ENCODE measurements at places on chromosomes 16 and 17. TPM values are rescaled to one million over a fixed set of nuclear protein-coding genes. Genes with fewer than 3 reads are reported as not detected.

Gene RNF222
- total RNA-seq: not detected

Gene TVP23A
- total RNA-seq: 0.05 TPM

Gene CACNG3
- total RNA-seq: not detected

Gene SLC38A8
- total RNA-seq: not detected

Gene SLFN14
- total RNA-seq: not detected

Gene TMEM92
- 1.5 TPM for total RNA-seq

Gene TEX14
- total RNA-seq: 0.09 TPM

Gene NOXO1
- total RNA-seq: 0.21 TPM

Gene GAST
- total RNA-seq: not detected

Gene FZD2
- 0.53 TPM for total RNA-seq

Gene RARA
- 35.1 TPM for total RNA-seq

Gene TUBB3
- total RNA-seq: 3.7 TPM

Gene PERCC1
- total RNA-seq: not detected

Gene CCDC78
- total RNA-seq: 8.3 TPM

Gene ARL17B
- 15.6 TPM for total RNA-seq

Gene DCTPP1
- total RNA-seq: 128 TPM

Gene HSF5
- total RNA-seq: 1.5 TPM

Gene SSTR5
- not detected for total RNA-seq

Gene KRT15
- not detected for total RNA-seq

Gene RAB11FIP4
- 20.8 TPM for total RNA-seq

Gene HID1
- total RNA-seq: 0.37 TPM

Gene C17orf78
- not detected for total RNA-seq

Gene KRTAP3-1
- total RNA-seq: not detected

Gene GPR179
- total RNA-seq: not detected

Gene ZPBP2
- total RNA-seq: not detected

Gene RUNDC3A
- 0.16 TPM for total RNA-seq

Gene CLUH
- 130 TPM for total RNA-seq

Gene MYO15A
- 0.64 TPM for total RNA-seq

Gene NOS2
- not detected for total RNA-seq

Gene KIF2B
- not detected for total RNA-seq

Gene TRAPPC1
- total RNA-seq: 190 TPM

Gene TP53TG3F
- total RNA-seq: not detected

Gene RHBDL3
- total RNA-seq: 0.11 TPM

Gene DOC2B
- 0.30 TPM for total RNA-seq

Gene NPW
- 5.1 TPM for total RNA-seq

Gene CDH8
- total RNA-seq: not detected

Gene CCL16
- not detected for total RNA-seq

Gene IRF8
- 37.8 TPM for total RNA-seq

Gene CASKIN1
- 1.0 TPM for total RNA-seq

Gene SHPK
- total RNA-seq: 19.5 TPM

Gene TIGD7
- 3.6 TPM for total RNA-seq

Gene PHLPP2
- total RNA-seq: 15.8 TPM

Gene ABCC6
- not detected for total RNA-seq

Gene HOXB6
- total RNA-seq: 0.62 TPM

Gene CA7
- total RNA-seq: 0.59 TPM

Gene ACSM3
- total RNA-seq: 3.9 TPM

Gene MARVELD3
- total RNA-seq: not detected

Gene CTRB1
- total RNA-seq: not detected

Measured in activated T-helper 2 cell treated with anti-CD3 and anti-CD28 coated beads, Interferon-gamma antibody, Interleukin-2, Interleukin-4, amounts not matched to agents 10 μg/mL and 5 μg/mL and 100 μg/mL, durations not matched to agents 14 hours and 24 hours and 36 hours (primary cell).